ENCODE measurements at places on chromosomes 13 and 19. TPM values are rescaled to one million over a fixed set of nuclear protein-coding genes. Genes with fewer than 3 reads are reported as not detected.

DNA sequence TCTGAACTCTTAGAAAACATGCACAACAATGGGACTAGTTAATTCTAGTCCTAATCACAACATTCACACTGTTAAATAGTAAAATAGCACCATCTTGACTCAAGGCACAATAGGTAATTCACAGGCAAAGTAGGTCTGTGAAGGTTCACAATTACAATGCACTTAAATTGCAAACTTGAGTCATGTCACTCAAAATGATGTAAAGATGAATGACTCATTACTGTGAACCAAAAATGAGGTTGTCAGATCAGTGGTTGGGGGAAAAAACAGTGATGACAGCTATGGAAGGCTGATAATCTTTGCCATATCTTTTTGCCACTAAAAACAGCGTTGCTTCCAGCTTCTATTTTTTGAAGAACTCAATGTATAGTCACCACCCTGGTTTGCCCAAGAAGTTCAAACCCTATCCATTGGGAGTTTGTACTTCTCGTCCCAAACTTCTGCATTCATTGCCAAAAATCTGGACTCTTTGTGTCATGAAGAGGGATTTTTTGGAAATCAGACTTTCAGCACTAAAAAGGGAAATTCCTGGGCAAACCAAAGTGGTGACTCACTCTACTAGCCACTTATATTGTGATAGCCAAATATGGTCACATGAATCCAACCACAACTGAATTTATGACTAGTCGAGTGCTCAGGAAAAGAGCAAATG lies 200.9 kb upstream of the TMTC4 start:
- DNase-seq, result no peak

DNA sequence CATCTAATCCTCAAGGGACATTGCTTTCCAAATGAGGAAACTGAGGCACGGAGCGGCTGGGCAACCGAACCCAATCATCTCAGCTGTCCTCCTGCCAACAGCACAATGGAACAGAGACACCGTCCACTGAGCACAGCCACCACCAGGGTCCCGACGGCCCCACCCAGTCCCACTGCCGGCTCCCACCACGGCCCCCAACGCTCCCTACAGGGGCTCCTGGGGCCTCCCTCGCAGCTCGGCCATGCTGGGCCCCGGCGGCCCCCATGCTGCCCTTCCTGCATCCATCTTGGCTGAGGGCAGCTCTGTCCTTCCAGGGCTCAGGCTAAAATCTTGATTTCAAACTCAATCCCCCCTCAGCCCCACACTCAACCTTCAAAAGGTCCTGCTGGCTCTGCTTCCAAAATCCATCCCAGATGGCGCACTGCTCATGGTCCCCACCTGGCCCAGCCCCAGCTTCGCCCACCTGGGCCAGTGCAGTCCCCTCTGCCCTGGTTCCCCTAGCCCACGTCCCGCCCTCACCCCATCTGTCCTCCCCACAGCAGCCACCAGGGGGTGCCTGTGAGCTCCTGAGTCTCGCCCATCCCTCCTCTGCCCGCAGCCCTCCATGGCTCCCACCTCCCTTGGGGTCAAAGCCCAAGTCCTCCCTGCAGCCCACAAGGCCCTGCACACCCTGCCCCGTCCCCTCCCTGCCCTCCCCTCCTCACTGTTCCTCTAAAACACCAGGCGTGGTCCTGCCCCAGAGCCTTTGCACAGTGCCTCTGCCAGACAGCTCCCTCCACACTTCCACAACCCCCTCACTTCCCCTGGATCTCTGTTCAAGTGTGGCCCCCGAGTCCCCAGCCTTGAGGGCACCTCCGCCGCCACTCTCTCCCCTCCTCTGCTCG lies 7.9 kb downstream of the PIP5K1C start:
- DNase-seq, result no peak

DNA sequence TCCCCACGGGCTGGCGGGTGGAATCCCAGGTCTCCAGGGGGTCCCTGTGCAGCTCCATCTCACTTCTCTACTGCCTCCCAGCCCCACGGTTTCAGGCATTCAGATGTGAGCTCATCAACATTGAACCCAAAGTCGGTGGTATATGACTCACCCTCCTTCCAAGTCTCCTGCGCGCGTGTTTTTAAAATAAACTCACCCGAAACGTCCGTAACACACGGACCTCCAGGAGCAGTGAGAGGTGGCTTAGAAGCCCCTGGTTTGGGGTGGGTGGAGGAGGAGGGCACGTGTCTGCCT lies 14.0 kb upstream of the CRTC1 start:
- DNase-seq, result no peak

The TMEM143 gene
- total RNA-seq, result 20.4 TPM

All from Caco-2 (cell line).